ENCODE measurements at places on chromosomes 3 and 15.

DNA sequence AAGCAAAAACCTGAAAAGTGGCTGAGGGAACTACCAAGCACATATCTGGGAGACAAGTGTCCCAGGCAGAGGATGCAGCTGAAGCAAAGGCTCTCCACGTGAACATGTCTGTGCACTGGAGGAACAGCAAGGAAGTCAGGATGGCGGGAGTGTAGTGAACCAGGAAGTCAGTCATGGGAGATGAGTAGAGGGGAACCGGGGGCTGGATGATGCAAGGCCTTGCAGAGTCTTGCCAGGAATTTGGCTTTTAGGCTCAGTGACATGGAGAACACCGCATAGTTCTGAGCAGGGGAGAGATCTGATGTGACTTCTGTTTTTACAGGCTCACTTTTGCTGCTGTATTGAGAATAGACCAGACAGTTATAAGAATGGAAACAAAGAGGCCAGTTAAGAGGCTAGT is 19.0 kb downstream of the C2CD4A start:
- no peak for DNase-seq

GRCh38 chr15:83651541-83651940 is 2.4 kb upstream of the ADAMTSL3 start:
- DNase-seq: no peak

GRCh38 chr3:178186666-178187065 is 349.6 kb upstream of the KCNMB2 start:
- DNase-seq: no peak

DNA sequence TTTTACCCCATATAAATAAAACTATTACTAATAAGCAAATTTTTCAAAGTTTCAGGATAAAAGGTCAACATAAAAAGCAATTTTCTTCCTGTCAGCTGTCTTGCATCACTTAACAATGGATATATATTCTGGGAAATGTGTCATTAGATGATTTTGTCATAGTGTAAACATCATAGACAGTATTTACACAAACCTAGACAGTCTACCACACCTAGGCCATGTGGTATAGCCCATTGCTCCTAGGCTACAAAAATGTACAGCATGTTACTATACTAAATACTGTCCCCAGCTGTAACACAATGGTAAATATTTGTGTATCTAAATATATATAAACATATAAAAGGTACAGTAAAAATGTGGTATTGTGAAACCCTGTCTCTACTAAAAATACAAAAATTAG is 156.7 kb downstream of the ANO10 start:
- no peak for DNase-seq

GRCh38 chr3:71339049-71339448 is 244.5 kb downstream of the FOXP1 start:
- no peak for DNase-seq

DNA sequence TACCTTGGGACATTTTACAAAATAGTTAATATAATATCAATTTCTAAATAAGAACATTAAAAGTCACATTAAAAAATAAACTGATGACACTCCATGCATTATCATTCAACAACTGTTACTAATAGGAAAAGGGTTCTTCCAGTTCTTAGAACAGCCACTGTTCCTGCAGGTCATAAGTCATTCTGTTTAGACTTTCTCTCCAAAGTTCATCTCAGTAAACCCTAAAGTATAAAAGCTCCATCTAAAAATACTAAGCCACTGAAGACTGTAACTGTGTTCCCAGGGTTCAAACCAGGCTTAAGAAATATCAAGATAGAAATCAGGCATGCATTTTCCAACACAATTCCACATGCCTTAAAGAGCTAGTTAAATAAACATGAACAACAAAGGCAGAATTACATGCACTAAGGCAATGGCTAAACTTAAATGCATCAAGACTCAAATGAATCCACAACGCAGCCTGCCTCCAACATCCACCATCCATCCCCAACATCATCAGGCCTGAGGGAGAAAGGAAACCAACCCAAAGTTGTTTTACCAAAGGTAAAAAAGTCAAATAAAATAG is 46.2 kb downstream of the DMXL2 start:
- DNase-seq: no peak

DNA sequence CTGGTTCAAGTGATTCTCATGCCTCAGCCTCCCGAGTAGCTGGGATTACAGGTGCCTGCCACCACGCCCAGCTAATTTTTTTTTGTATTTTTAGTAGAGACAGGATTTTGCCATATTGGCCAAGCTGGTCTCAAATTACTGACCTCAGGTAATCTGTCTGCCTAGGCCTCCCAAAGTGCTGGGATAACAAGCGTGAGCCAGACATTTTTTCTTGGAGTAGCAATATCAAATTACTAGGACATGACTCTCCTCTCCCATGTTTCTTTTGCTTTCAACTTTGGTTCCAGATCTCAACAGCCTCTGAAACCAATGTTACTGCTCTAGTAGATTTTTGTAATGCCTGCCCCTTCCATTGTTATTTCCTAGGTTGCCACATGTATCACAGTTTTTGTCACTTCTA is 462.0 kb downstream of the GBE1 start:
- DNase-seq: no peak

DNA sequence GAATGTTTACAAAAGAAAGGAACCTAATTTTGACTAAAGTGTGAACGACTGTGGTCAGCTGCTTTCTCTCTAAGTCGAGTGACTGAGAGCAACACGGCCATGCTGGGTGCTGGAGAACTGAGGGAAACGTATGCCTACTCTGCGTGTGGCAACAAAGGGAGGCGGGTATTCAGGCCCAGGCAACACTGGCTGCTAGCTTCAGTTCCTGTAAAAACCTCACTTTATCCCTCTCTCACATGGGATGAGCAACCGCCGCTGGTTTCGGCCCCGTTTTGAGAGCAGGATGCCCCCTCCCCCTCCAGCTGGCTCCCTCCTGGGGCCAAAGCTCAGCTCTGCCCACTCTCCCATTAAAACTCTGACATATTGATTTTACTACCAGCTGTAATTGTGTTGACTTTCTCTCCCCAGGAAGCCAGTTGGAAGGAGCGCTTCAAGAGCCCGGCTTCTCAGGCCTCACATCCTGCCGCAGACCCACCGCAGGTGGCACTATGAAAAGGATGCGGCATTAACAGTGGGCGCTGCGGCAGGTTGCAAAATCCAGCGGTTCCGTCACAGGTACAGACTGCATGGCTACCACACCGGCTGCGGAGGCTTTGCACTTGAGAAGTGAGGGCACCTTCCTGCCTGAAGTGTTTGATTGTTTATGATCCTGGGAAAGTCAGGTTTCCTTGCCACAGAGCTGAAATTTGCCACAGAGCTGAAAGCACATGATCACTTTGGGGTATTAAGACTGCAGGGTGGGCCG is 12.7 kb downstream of the PLXND1 start:
- no peak for DNase-seq

- no peak for DNase-seq
Observed at GRCh38 chr15:64137226-64137833, 14.2 kb upstream of the SNX22 start.

- no peak for DNase-seq
Observed at GRCh38 chr3:160883373-160883772, 127.3 kb downstream of the PPM1L start.

DNA sequence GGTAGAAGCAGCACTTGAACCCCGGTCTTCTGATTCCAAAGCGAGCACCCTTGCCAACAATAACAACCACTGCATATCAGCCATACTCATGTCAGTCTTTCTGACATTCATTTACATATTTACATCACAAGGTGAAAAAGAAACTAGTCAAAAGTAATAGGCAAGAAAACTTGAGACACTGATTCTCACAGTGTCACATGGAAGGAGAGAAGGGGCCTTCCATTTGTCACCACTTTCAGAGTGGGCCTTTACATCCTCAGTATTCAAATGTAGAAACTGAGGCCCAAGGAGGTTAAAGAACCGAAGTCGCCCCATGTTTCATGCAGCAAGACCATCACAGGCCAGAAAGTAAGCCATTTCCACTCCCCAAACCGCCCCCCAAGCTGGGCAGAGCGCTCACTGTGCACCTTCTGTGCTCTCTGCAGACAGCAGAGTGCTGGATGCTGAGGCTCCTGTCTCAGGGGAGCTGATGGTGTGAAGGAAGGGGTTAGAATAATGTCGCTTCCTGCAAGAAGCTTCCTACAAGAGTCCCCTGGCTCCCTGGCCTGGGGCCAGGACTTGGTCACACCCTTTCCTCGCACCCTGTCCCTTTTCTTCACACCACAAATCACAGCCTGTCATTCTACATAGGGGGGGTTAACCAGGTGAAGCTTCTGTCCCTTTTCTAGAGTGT is 260.1 kb downstream of the UACA start:
- DNase-seq: no peak

- DNase-seq: no peak
Observed at GRCh38 chr3:12829886-12830784, 11.2 kb downstream of the RPL32 start.

DNA sequence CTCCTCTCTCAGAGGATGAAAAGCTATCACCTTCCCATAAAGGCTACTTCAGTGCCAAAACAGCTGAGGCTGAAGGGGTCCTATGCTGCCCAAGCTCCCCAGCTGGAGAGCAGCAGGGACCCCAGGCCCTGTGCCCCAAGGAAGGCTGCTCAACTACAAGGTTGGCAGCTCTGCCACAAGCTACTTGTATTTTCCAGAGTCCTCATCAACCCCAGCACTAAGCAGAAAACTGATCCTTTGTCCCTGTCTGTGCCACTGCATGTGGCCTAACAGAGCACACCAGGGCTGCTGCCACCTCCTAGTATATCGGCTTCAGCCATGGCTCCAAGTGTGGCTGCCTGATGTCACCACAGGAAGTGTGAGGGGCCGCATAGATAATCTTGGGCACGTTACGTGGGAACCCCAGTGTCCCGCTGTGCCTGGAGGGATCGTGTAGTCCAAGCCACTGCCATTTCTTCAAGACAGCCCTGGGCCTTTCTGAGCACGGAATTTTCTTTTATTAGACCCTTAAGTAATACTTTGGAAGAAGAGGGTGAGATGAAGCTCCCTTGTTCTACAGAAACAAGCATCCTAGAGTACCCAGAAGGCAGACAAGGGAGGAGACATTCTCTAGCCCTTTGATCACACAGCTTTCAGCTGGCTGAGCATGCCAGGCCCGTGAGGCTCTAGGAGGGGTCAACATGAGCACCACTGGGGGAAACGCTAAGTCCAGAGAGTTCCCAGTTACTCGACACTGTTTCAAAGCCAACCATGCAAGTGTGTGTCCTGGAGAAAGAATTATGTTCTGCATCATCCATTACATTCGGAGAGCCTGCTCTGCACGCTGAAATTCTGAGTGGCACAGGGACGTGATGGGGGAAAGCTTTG is 60.7 kb downstream of the CAPN7 start:
- no peak for DNase-seq

DNA sequence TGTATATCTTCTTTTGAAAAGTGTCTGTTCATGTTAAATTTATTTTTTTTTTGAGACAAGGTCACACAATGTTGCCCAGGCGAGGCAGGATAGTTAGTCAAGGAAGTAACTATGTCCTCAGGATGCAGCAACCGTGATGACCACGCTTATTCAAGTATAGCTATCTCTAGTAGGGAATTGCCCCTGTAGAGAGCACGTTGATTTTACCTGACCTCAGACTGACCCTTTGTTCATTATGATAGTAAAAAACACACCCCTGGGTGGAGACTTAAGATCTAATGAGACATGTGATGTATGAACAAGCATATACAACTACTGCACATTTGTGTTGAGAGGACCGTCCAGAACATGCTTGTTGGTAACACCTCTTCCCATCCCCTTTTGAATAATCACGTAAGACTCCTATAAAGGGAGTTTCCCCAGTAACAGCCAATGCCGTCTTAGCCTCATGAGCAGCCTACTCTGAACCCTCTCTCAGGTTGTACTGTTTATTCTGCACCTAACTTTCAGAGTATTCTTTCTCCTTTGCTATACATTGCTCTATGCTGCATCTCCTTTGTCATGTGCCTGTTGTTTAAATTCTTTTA is 32.9 kb downstream of the ZNF621 start:
- DNase-seq: no peak

- DNase-seq: no peak
Observed at GRCh38 chr3:126364731-126365301, 7.6 kb upstream of the KLF15 start.

DNA sequence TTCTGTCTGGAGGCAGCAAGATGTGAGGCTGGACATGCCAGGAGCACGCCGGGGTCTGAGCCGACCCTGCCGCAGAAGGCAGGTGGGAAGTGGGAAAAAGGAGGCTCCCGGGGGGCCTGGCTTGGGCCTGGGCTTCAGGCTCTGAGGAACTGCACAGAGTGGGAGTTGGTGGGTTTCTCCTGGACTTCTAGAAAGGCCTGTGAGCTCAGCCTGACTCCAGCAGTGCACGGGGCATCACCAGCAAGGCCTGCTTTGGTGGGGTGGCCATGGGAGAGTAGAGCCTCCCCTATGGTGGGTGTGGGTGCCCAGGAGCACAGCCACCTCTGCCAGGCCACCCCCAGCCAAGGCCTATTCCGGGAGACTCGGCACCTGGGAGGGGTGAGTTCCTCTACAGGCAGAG is 18.1 kb upstream of the SLC41A3 start:
- DNase-seq: no peak

GRCh38 chr3:24541935-24542334 is 47.3 kb upstream of the THRB start:
- no peak for DNase-seq

DNA sequence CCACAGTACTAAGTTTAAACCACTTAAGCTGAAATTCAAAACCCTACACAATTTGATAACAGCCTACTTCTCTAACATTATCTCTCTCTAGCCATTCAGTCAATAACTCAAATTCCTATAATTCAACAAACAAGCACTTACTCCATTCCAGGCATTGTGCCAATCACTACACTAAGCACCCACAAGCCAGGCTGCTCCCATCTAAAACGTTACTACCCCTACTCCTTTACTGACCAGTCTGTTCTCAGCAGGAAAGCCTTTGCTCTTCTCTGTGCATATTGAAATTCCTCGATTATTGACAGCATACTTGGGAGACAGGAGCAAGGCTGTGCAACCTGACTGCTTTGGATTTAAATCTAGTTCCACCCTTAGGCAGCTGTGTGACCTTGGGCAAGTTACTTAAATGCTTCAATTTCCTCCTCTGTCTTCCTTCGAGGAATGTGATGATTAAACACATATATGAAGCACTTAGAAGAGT is 177.2 kb upstream of the THBS1 start:
- no peak for DNase-seq

DNA sequence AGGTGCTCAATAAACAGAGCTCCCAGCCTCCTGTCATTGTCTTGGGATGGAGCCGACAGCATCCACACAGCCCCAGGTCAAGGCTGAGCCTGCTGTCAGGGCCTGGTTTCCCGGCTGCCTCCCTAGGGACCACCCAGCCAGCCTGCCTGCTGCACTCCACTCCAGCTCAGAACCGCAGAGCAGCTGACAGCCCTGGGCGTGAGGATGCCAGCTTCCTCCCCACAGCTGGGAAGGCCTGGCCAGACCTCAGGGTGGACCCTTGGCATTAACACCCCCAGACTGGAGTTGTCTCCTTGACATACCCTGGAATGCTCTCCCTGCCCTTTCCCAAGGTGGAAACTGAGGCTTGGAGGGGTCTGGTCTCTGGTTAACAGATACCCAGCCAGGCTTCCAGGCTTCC is 112.0 kb downstream of the WNT7A start:
- no peak for DNase-seq
